ENCODE measurements at places on chromosomes 16 and 17.
A peak's percentile ranks its signal among the peaks of the same experiment; 100 is the strongest.

DNA sequence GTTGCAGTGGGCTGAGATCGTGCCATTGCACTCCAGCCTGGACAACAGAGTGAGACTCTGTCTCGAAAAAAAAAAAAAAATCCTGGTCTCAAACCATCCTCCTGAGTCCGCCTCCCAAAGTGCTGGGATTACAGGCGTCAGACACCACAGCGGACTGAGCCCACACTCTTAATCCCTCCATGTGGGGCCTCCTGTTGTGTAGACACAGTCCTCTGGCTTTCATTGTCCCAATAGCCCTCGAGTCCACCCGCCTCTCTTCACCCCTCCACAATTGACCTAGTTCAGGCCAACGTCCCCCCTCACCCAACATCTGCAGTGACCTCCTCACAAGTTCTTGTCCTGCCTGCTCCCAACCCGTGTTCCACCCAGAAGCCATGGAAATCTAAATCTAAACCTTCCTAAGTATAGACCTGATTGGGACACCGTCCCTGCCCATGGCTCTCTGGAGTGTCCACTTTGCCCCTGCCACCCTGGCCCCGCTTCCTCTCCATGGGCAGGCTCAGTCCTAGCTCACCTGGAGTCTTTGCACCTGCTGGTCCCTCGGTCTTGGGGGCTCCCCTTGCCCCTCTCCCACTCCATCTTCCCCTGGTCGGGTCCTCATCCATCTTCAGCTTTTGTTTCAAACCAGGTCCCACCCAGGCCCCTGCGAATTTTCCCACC, 46.7 kb downstream of the HAPSTR1 start:
- DNase-seq: no peak

GRCh38 chr16:89277049-89277448, 59.5 kb downstream of the ZNF778 start:
- no peak for DNase-seq

GRCh38 chr16:54454616-54455015, 168.0 kb upstream of the IRX3 start:
- no peak for DNase-seq

GRCh38 chr17:35345445-35345925, 27.9 kb downstream of the SLFN11 start:
- DNase-seq: no peak

DNA sequence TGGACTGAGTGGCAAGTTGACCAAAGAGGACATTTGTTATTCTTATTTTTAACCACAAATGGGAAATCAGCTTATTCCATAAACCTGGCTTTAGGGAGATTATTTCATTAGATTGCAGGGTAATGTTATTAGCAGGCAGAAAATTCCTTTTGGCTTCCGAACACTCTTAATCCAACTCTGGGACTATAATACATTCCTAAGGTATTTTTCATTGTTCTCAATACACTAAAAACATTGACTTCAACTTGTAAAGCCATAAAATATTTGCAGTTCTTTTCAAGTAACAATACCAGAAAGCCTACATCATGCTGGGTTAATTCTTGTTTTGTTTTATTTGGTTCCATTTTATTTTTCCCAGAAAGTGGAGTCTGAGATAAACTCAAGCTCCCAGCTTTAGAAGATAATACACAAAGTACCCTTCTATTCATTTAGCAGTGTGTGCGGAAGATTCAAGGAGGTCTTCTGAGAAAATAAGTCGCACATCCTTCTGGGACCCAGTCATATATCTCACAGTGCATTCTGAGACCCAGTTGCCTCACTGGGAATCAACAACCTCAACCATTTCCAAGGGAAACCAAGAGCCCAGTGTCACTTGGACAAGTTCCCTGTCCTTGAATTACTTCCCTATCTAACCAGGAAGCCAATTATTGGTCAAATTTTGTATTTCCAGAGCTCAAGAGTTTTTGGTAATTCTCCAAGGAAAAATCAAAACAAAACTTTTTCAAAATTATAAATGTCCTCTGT, 389.6 kb upstream of the DYNLRB2 start:
- DNase-seq: no peak

DNA sequence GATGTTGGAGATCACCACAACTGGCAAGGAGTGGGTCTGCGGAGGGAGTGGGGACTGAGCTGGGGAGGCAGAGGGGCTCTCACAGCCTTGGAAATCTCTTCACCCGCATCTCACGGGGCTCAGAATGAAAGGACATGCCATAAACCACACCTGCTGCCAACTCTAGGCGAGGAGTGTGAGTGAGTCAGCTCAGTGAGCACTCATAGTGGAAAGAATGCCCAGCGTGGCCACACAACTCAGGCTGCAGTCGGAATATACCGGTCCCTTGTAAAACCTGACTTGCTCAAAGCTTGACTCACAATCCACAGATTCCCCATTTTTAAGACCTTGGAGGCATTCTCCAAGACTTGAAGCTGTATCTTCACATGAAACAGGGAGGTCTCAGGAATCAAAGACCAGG, 36.7 kb downstream of the STAT5A start:
- DNase-seq: no peak

- DNase-seq: no peak
Observed at GRCh38 chr17:62791235-62791734, 16.8 kb downstream of the MARCHF10 start.

- peak; percentile 34 for DNase-seq
Observed at GRCh38 chr17:27654654-27655524, 23.9 kb downstream of the LGALS9 start.

GRCh38 chr16:50038286-50038685, 13.3 kb downstream of the CNEP1R1 start:
- no peak for DNase-seq

DNA sequence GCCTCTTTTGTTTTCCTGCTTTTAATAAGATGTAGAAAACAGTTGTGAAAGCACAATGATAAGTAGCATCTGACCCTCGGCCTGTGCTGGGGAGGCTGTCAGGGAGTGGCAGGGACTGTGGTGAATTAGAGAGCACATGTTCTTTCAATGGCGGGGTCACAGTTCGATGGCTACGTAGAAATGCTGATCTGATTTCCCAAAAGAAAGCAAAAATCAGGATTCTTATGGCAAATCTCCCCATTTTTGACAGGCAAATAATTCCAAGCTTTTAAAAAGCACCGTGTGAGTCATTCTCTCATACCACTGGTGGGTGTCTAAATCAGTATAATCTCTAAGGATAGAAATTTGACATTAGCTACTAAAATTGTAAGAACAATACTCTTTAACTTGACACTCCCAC, 4.2 kb upstream of the MAPK7 start:
- no peak for DNase-seq

DNA sequence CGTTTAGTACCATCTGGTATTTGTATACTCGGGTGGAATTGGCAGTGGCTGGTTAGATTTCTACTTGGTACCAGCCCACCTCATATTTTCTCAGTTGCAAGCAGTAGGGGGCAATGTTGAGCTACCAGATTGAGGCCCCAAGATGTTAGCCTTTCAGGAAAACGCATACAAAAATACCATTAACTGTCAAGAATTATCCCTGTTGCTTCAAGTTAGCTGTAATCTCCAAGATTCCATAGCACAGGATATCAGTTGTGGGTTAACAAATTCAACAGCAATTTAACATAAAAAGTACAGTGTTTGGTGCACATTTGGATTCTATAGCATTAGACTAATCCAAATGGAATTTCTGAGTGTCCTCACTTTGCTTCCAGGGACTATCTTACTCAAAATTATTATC, 188.2 kb downstream of the FTO start:
- DNase-seq: no peak

DNA sequence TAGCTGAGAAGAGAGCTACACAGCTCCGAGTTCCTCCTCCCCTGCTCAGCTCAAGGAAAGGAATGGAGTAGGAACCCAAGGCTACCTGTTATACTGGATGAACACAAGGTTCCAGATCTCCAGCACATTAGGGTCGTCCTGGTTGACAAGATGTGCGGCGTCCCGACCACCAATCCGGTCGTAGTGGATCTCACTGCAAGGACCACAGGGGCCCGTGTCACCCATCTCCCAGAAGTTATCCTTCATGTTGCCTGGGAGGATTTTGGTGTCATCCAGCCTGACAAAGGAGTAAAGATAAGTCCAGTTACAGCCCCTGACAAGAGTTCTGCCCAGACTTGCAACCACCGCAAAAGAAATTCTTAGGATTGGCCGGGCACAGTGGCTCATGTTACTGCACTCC, 17.6 kb downstream of the AARS1 start:
- no peak for DNase-seq

GRCh38 chr16:19502395-19503131, 19.3 kb downstream of the GDE1 start:
- DNase-seq: peak; percentile 31

DNA sequence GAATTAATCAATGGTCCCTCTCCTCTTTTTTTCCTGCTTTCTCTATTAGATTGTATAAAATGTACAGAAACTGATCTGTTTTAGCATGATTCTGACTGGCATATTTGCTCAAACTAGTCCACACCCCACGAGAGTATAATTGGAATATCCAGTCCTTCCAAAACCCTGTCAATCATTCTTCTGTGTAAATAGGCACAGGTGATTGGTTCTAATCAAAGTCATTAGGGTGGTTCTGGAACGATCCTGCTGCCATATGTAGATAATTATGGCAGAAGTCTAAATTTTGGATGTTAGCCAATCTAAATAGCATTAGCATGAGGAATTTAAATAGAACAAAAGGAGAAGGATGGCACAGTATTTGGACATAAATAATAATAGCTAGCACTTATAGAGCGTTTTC, 165.7 kb downstream of the SHISA6 start:
- DNase-seq: no peak

- DNase-seq: no peak
Observed at GRCh38 chr16:87032554-87032953, 284.6 kb downstream of the C16orf95 start.

DNA sequence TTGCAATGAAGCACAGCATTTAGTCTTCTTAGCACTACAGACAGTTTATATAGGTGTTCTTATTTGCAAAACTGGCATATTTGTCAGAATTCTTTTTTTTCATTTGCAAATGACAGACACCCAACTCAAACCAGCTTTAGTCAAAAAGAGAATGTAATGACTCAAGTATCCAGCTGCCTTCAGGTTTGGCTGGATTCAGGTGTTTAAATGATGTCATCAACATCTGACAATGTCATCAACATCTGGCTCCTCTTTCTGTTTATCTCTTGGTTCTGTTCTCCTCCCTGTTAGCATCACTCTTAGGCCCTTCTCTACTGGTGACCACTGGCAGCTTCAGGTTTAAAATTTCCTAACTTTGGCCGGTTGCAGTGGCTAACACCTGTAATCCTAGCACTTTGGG, 18.9 kb downstream of the TMC5 start:
- DNase-seq: no peak

GRCh38 chr16:22321340-22322001, 24.3 kb downstream of the POLR3E start:
- peak; percentile 60 for DNase-seq

DNA sequence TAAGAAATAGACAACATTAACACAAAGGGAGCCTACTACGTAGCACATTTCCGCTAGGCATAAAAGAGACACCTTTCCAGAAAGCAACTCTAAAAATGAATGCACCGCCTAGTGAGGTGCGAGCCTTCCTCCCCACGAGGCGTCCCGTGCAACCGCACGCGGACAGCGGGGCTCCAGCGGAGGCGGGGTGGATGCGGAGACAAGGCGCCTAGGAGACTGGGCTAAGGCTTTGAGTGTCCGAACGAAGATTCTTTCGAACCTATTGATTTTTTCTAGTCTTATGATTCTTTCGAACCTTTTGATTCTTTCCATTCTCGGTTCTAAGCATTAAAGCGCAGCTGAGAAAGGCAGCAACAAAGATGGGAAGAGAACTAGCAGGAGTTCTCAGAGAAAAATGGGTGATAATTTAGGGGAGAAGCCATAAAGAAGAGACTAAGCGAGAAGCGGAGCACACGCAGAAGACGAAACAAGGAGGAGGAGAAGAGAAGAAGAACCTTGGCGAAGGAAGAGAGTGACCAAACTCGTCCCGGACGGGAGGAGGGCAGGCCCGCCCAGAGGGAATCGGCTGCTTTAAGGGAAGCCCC, 394 bp upstream of the CPD start:
- peak; percentile 38 for DNase-seq

GRCh38 chr16:66898933-66899309, 18.6 kb downstream of the PDP2 start:
- DNase-seq: no peak

DNA sequence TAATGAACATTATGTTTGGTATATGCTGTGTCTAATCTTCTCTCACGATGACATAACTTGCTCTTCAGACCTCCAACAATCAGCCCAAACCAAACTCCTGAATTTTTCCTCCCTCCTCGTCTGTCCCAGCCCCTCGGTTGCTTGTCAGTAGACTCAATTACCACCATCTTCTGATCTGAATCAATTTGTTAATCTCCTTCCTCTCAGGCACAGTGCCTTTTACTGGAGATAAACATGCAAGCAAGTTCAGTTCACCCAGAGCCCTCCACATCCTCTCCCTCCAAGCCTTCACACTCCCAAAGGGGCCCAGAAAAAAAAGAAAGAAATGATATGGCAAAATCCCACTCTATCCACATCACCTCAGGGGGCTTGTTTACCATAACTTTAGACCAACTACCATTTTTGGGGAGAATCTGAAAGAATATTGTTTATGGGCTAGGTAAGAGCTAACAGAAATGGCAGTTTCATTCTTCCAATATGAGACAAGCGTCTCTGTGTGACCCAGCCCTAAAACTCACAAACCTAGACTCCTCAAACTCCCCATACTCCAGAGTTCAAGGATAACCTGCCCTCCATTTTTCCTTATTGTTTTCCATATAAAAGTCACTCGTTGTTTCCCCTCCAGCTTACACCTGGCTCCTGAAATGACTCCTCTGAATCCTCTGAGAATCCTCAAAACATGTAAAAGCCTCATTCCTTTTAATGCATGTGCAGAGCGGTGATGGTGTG, 1.5 kb downstream of the TEX2 start:
- DNase-seq: no peak

GRCh38 chr17:48925991-48926342, 17.8 kb downstream of the UBE2Z start:
- no peak for DNase-seq

GRCh38 chr16:89697161-89697615, 4.3 kb downstream of the SPATA2L start:
- DNase-seq: no peak

DNA sequence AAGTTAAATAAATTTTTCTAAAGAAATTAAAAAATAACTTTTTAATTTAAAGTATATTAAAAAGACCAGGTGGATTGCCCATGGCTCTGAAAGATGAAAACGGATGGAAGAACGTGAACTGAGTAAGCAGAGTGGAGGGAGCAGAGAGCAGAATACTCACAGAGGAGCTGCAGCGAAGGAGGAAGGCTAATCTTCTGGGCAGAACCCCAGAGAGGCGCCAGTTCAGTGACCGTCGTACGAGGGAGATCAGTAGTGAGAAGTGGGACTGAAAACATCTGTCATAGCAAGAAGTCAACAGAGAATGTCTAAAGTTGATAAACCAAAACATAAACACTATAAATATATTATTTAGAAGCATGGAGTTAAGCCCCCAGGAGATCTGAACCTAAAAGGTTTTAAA, 34.9 kb downstream of the UBE2G1 start:
- no peak for DNase-seq

DNA sequence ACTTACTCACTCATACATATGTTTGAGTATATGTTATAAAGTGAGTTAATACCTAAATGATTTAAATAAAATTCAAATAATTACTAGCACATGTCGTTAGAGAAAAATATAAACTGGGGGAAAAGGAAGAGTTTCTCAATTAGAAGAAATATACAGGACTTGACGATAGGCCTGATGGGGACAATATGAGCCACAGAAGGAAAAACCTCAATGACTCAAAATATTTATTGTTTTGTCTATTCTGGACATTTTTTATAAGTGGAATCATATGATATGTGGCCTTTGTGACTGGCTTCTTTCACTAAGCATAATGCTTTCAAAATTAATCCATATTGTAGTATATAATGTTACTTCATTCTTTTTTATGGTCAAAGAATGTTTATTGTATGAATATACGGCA, 339.2 kb upstream of the PMFBP1 start:
- no peak for DNase-seq

Data from activated CD4-positive, alpha-beta T cell treated with anti-CD3 and anti-CD28 coated beads for 1 hour (primary cell).